ENCODE measurements at places on chromosomes 2 and 18.
A peak's percentile ranks its signal among the peaks of the same experiment; 100 is the strongest.

DNA sequence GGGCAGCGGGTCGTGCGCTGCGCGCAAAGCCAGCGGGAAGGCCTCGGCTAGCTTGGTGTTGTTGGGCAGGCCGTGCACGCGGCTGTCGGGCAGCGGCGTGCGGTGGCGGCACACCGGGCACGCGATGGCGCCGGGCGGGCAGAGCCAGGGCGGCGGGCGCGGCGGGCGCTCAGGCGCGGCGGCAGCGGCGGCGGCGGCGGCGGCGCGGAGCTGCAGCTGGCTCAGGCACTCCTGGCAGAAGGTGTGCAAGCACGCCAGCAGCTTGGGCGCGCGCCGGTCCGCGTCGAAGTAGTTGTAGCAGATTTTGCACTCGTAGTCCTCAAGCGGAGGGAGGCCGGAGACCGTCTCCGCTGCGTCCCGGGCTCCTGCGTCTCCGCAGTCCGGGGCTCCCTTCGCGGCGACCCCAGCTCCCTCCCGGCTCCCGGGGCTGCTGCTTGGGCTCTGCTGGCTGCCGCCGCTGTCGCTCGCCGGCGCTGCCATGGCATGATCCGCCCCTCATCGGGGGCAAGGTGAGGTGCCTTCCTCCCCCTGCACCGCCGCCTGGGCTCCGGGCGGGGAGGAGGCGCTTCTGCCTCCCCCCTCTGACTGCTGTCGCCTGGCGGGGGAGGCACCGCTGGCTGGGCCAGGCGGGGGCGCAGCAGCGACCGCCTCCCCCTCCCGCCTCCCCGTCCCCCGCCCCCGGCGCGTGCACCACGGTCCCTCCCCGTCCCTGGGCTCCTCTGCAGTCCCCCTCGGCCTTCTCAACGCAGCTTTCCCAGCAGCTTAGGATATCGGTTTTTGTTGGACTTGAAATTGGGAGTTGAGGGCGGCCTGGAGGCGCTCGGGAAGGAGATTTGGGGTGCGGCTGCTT is 21.0 kb upstream of the PAX3 start:
- DNase-seq = peak; percentile 86

- DNase-seq = no peak
Measured at GRCh38 chr18:45548614-45549013, 66.7 kb upstream of the SLC14A2 start.

GRCh38 chr2:190781604-190782198 is 98.9 kb upstream of the GLS start:
- DNase-seq = peak; percentile 54

DNA sequence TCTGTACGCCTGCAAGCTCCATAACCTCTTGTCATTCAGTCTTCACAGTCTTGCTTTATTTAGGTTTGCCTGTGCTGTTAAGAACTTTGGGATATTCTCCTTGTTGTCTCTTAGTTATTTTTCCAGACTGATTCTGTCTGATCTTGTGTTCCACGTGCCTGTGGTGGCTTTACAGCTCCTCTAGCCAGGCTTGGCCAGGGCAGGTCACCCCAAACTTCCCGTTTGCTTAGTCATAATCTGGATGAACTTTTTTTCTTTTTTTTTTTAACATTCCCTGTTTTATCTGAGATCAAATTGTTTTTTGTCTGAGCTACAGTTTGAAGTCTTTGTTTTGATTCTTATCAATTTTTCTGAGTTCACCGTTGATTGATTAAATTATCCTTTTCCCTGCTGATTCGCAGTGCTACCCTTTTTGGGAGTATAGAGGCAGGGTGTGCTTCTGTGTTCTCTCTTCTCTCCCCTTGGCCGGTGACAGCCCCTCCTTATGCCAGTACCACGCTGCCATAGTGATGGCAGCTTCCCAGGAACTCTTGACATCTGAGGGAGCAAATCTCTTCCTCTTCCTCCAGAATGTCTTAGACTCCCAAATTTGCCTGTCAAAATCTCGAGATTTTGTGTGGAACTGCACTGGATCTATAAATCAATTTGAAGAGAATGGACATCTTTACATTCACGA is 2.5 kb downstream of the SP100 start:
- DNase-seq = no peak

- peak; percentile 7 for DNase-seq
Measured at GRCh38 chr2:140863713-140864112, 1267.1 kb downstream of the LRP1B start.

Measured in GM20000 (cell line).